ENCODE measurements at places on chromosomes 12 and 14.
A peak's percentile ranks its signal among the peaks of the same experiment; 100 is the strongest.

DNA sequence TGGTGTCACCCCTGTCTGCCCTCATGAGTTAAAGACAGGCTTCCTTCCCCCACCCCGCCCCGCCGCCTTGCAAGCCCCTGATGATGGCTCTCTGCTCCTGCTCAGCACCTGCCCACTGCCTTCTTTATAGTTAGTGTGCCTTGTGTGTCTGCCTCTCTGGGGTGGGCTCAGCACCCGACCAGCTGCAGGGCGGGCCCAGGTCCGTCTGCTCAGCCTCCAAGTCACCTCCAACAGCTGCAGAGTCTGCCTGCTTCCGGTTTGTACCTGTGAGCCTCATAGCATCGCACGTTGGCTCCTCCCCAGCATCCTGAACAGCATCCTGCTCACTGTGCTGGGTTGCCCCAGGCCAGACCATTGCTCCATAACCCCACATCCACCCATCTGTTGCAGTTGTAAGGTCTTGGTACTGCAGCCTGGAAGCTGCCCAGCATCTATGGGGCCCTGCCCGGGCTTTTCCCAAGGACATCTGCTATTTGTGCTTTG is 3.5 kb downstream of the TGFB3 start:
- DNase-seq = no peak

DNA sequence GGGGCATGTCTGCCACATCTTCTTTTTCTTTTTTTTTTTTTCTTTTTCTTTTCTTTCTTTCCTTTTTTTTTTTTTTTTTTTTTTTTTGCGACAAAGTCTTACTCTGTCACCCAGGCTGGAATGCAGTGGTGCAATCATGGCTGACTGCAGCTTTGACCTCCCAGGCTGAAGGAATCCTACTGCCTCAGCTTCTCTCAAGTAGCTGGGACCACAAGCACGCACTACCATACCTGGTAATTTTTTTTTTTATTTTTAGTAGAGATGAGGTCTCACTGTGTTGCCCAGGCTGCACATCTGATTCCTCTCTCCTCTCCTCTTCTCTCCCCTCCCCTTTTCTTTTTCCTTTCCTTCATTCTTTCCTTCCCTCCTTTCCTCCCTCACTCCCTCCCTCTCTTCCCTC is 18.5 kb downstream of the SLC15A5 start:
- no peak for DNase-seq

GRCh38 chr12:69348162-69348938 is at the start of gene LYZ:
Gene LYZ, plus strand, starts transcription at chr12:69348381. Its CDS starts 28 bp downstream, at chr12:69348409.
- no peak for DNase-seq

DNA sequence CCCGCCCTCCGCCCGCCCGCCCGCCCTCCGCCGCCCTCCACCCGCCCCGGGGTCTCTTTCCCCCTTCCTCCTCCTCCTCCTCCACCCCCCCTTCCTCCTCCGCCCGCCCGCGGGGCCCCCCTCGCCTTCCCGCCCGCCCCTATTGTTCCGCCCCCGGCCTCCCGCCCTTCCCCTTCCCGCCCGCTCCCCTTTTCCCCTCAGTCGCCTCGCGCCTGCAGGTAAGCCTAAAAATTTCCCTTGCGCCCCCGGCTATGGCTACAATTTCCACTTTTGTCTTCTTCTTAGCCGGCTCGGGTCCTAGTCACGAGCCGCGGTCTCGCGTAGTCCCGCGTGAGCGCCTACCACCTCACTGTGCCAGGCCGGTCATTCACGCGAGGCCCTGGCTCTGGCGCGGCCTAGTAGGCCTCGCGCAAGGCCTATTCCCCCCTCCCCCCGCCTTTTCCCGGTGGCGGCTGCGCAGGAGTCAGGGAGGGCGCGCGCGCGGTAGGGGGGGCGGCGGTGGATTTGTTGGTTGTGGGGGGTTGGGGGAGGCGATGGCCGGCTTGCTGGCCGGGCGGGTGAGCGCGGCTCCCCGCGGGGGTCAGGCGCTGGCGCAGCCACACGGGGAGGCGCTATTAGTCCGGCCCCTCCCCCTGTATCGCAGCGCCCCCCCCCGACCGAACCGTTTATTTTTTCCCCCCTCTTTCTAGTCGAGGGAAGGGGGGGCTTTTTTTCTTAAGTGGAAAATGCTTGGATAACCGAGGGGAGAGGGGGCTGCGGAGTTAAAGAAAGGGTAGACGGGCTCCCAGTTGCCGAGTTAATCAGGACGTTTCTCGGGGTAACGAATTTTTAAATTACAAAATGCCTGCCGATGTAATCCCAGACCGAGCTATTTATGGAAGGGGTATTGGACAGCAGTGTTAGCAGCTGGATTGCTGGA is 516 bp downstream of the PCBP2 start:
- DNase-seq = peak; percentile 68

- DNase-seq = no peak
Measured at GRCh38 chr12:57737467-57738460, 778 bp downstream of the AGAP2 start.

- DNase-seq = no peak
Measured at GRCh38 chr14:59090572-59090971, 97.9 kb upstream of the DAAM1 start.
